ENCODE measurements at places on chromosomes 2 and 18. TPM values are rescaled to one million over a fixed set of nuclear protein-coding genes. Genes with fewer than 3 reads are reported as not detected.

The HNMT gene
- total RNA-seq: 1.6 TPM

The AQP12B gene
- total RNA-seq: not detected

The PSMA8 gene
- not detected for total RNA-seq

The CCDC68 gene
- 3.5 TPM for total RNA-seq

The IL1F10 gene
- not detected for total RNA-seq

The LYG2 gene
- total RNA-seq: not detected

The TRPM8 gene
- total RNA-seq: 0.12 TPM

The FBXO36 gene
- total RNA-seq: 6.2 TPM

The ST6GAL2 gene
- 21.9 TPM for total RNA-seq

- peak; percentile 59 for DNase-seq
Observed at GRCh38 chr2:234500394-234501006, 3.6 kb upstream of the ARL4C start.

DNA sequence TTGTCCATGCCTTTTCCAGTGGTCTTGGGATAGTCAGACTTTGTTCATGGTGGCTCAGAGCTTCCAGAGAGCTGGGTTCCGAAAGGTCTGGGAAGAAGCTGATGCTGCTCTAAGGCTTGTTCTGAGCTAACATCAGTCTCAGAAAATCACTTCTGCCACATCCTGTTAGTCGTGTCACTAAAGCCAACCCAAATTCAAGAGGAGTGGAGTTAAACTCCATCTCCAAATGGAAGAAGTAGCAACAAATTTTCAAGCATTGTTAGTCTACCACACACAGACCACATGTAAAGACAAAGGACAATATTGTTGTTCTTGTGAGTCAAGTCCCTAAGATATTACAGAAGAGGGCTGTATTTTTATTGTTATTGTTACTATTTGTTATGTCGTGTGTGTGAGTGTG lies 77.8 kb downstream of the PID1 start:
- no peak for DNase-seq

GRCh38 chr2:218257390-218257981 lies 3.3 kb upstream of the GPBAR1 start:
- DNase-seq: peak; percentile 43

DNA sequence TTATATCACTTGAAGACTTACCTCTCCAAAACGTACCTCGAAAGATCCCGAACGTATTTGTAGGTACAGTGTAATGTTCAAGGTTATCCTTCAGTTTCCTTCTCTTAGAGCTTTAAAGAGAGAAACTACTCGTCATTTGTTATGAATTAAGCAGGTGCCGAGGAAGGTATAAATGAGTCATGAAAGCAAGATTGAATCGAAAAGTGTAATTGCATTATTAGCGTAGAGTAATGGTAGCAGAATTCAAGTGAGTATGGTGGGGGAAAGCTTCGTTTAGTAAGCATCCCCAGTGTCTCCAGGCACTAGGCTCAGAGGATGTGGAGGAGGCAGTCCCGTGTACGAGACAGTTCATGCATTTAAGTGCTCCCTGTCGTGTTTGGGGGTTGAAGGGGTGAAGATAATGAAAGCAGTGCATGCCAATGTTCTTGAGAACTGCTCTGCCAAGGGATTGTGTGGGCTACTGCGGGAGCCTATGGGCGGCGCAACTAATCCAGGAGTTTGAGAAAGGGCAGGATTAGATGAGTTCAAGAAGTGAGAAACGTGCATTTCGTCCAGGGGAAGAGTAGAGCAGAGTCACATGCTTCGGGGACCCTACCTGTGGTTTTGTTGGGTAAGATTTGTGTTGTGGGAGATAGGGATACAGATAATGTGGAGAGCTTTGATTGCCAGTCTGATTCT lies 858 bp downstream of the POLR1B start:
- DNase-seq: peak; percentile 21

GRCh38 chr2:19547321-19547720 lies 188.9 kb upstream of the OSR1 start:
- DNase-seq: no peak

- DNase-seq: peak; percentile 35
Observed at GRCh38 chr2:172113617-172114016, 10.9 kb upstream of the DLX2 start.

DNA sequence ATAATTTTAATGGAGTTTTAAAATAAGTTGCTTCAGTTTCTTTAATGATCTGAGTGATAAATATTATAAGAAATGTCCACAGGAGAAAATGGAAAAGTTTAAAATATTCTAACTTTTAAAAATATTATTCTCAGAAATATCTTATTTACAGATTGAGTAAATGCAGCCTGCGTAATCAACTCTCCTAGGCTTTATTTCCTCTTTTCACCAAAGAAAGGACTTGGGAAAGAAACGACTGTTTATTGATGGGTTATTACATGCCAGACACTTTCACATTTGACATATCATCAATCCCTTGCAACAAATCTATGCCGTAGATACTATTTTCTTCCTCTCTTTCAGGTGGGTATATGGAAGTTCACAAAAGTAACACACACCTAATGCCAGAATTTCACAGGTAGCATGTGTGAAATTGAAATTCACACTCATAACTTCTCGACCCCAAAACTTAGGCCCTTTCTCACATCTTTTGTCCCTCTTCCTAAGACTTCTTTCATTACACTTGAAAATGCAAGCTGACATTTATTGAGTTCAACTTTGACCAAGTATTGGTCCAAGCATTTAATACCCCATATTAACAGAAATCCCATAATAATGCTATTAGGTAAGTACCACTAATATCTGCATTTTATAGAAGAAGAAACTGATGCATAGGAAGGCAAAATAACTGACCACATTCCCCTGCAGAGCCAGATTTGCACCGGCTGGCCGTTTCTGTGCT lies 49.2 kb downstream of the MYOM1 start:
- no peak for DNase-seq

- no peak for DNase-seq
Observed at GRCh38 chr2:30981096-30981495, 157.1 kb downstream of the GALNT14 start.

DNA sequence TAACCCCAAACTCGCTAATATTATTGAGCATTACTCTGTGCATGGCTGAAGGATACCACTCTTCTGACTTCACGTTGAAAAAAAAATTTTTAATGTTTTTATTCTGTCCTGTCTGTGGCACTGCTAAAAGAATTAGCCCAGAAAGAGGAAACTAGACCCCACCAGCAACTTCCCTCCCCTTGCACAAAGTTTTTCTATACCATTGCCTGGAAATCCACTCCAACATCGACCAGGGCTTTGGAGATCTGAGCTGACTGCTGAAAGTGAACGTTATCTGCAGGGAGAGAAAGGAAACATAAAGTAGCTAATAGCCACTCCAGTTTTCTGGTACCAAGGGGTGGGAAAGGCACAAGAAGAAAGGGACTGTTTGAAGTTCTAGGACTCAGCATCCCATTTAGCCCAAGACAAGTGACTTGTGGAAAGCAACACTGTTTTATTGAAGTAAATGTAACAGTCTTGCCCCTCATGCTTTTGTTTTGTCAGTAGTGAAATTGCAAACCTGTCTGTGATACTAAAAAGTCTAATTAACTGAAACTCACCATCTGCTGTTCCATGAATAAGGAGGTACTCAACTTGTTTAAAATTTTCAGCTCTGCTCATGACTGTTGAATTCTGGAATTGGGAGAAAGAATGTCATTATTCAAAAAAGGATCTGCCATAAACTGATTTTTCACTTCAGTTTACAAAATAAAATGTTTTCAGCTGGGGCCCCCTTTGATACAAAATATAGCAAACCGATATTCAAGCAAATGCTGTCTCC lies 79.1 kb downstream of the DPP4 start:
- no peak for DNase-seq

DNA sequence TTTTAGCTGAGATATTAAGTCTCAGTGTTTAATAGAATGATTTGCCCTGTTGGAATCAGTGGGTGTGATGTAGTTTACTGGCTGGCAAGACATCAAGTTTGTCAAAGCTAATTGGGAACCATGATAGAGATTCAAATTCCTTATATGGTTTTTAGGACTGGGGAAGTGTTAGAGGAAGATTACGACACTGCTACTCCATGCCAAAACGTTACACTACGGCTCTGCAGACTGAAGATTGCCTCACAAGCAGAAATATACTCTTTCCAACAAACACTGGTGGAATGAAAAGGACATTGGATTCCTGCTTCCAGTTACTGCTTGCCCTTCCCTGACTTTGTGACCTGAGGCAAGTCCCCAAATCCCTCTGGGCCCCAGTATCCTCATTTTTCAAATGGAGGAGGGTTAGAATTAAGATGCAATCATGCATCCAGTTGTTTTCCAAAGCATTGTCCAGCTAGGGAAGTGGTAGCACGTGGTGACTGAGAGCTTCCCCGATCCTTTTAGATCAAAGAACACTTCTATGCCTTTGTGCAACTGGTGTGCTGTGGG lies 147.6 kb downstream of the CDC42EP3 start:
- peak; percentile 27 for DNase-seq

DNA sequence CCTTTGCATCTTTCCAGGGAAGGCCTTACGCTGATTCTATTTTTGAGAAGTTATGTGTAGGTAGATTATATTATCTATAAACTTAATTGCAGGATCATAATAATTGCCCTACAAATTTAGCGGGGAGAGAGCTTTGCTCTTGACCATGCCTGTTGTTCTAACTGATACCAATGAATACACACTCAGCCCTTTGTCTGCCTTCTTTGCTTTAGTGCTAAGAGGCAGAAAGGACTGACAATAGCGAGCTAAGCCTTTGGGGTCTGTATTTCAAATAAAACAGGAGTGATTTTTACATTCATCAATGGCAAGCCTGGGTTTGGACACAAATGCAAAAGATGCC lies 115.3 kb upstream of the STON1 start:
- DNase-seq: no peak

- DNase-seq: no peak
Observed at GRCh38 chr2:2838548-2838845, 507.4 kb upstream of the MYT1L start.

GRCh38 chr2:172664766-172665165 lies 70.9 kb upstream of the RAPGEF4 start:
- no peak for DNase-seq

DNA sequence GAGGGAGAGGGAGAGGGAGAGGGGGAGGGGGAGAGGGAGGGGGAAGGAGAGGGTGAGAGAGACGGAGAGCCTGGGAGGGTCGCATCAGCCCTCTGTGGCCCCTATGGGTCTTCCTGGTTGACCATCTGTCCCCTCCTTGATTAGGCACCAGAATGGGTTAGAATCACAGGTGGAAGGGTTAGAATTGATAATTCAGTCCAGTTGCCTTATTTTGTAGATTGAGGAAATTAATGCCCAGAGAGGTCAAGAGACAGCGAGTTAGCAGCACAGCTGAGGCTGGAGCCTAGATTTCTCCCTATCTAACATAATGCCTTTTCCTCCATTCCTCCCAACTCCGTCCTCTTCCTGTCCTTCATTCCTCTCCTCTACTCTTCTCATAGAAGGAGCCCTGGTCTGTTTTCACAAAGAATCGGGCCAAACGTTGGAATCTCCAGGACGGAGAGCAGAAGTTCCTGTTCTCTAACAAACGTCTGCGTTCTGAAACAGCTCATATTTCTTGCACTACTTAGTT lies 338 bp upstream of the THUMPD2 start:
- no peak for DNase-seq

- no peak for DNase-seq
Observed at GRCh38 chr2:8644605-8645175, 37.2 kb upstream of the ID2 start.

DNA sequence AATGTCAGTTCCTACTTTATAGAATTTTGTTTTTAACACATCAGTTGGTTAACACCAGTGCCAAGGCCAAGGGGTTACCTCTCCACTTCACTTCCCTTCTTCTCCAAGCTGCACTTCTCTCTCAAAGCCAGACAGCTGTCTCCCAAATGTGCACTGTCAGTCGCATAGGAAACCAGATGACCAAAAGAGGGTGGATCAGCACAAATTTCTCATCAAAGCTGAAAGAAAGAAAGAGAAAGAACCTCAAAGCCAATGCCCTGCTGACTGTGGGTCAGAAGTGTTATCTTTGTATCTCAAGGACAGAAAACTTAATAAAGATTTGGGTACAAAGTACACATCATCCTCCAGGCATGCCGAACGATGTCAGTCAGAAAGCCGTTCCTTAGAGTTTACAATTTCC lies 32.2 kb downstream of the SPATS2L start:
- DNase-seq: no peak

DNA sequence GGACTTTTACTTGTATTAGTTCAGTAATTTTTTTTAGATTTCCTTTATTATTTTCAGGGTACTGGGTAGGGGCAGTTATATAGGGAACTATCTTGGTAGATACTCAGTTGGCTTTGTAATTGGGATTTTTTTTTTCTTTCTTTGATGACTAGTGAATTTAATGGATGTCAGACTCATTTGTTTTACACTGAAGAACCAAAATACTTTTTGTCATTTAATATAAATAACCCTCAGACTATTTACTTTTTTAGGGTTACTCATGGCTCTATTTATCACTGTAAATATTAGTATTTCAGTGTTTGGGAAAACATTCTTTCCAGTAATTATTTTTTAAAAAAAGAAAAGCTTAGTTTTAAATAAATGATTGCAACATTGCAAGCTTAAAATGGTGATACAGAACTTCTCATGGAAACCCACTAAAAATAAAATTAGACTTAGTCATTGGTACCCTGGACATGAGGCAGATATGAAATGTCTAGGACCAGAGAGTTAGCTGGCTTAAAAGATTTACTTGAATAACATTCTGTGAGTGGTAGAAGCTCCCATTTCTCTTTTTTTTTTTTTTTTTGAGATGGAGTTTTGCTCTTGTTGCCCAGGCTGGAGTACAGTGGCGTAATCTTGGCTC lies 74.4 kb upstream of the CYP20A1 start:
- no peak for DNase-seq

DNA sequence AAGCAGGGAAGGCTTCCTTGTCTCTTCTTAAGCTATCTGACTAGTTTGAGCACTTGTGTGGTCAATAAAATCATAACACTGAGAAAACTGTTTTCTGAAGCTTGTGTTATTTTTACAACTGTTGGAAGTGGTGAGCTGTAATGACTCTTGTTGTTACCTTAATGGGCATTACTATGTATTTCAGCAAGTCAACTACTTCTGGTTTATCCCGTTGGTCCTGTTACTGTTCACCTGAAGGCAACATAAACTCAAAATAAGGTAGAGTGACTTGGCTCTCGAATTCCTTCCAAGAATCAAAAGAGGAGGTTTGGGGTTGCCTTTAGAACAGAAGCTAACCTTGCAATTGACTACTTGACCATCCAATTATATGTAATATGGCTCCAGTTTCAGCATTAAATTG lies 23.2 kb upstream of the FIGN start:
- no peak for DNase-seq

- DNase-seq: no peak
Observed at GRCh38 chr2:26913999-26914658, 56.3 kb upstream of the MAPRE3 start.

DNA sequence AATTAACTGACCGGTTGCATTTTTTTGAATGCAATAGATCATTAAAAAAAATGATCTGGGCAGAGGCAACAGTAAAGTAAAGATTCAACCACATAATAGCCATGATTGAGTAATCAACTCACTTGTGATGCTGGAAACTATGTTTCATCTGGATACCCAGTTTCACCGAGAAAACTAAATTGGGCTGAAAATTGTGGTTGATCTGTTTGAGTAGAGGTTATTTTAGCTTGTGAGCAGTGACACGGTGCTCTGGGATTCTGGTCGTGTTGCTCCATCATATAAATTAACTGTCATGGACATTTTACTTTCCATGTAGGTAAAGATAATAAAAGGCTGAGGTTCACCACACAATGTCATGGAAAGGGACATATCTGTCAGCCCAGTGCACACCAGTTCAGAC lies 58.7 kb downstream of the CD226 start:
- DNase-seq: no peak
